ENCODE measurements at places on chromosomes 1 and 21.
A peak's percentile ranks its signal among the peaks of the same experiment; 100 is the strongest.

DNA sequence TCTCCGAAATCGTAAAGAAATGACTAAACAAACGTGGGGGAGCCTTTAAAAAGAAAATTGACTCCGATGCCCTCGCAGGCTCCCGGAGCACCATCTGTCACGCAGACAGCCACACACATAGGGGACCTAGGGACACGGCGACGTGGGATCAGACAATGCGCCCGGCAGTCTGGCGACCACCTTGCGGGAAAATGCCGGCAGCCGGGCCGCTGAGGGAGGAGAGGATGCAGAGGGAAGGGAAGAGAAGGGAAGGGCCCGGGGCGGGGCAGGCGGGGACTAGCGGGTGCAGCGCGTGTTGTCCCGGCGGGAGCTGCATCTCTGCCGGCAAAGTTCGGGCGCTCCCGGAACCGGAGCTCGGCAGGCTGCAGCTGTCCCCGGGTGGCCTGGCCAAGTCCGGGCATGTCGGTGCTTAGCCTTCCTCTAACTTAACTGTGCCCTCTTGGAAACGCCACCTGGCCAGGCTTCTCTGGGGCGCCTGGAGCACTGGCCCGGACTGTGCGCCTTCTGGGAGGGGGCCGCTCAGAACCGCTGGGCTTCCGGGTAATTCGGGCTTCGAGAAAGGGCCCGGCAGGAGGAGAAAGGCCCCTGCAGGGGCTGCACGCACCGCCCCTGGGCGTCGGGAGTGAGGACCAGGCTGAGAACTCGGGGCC lies 1.8 kb downstream of the NHLH2 start:
- no peak for DNase-seq

- DNase-seq: peak; percentile 65
Observed at GRCh38 chr1:203990118-203990517, 82.8 kb upstream of the SOX13 start.

GRCh38 chr1:218846181-218846580 lies 327.5 kb upstream of the LYPLAL1 start:
- peak; percentile 89 for DNase-seq

GRCh38 chr1:39865762-39866161 lies 17.5 kb downstream of the TRIT1 start:
- no peak for DNase-seq

GRCh38 chr1:107599220-107599619 lies 365.8 kb downstream of the VAV3 start:
- DNase-seq: no peak

DNA sequence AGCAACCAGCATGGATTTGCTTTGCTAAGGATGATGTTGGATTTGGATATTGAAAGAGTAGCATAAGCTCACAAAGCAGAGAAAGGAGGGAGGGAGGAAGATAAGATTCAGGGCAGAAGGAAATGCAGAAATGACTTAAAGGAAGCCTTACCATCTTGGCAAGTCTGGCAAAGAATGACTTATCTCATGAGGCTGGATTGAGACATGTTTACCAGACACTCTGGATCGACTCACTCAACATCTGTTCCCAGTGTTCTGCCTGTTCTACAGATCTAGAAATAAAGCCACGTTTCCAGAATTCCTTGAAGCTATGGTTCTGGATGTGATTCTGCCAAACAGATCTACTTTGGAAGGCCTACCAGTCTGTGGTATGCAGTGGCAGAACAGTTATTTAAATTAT lies 38.8 kb upstream of the CTBS start:
- DNase-seq: no peak
